ENCODE measurements at places on chromosomes 4 and X. TPM values are rescaled to one million over a fixed set of nuclear protein-coding genes. Genes with fewer than 3 reads are reported as not detected.

The IL13RA2 gene
- 102 TPM for total RNA-seq

The MGARP gene
- total RNA-seq, result 24.0 TPM

The SLC25A4 gene
- total RNA-seq, result 33.3 TPM

The MFAP3L gene
- 7.2 TPM for total RNA-seq

The TIGD4 gene
- 0.26 TPM for total RNA-seq
